ENCODE measurements at places on chromosomes 5 and 9.
A peak's percentile ranks its signal among the peaks of the same experiment; 100 is the strongest.

DNA sequence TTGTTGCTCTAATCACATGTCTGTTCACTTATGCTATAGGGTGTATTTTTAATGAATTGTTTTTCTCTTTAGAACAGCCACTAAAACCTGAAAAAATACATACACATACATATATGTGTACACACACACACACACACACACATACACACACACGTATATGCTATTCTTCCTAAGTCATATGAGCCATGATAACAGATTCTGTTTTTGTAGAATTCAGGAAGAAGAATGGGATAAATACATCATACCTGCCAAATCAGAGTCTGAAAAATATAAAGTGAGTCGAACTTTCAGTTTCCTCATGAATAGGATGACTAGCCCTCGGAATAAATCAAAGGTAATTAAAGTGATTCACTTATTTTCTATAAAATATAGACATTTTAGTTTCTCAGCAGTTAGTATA lies 231.4 kb downstream of the ARHGEF28 start:
- no peak for DNase-seq

- DNase-seq: no peak
These were observed 19.5 kb downstream of the RAPGEF1 start for GRCh38 chr9:131720330-131720729.

GRCh38 chr5:119708076-119708790 lies 78.9 kb downstream of the FAM170A start:
- no peak for DNase-seq

- peak; percentile 64 for DNase-seq
These were observed 11.1 kb downstream of the OLFM1 start for GRCh38 chr9:135098400-135099105.

- no peak for DNase-seq
These were observed 269.1 kb downstream of the KIF4B start for GRCh38 chr5:155282503-155283107.

DNA sequence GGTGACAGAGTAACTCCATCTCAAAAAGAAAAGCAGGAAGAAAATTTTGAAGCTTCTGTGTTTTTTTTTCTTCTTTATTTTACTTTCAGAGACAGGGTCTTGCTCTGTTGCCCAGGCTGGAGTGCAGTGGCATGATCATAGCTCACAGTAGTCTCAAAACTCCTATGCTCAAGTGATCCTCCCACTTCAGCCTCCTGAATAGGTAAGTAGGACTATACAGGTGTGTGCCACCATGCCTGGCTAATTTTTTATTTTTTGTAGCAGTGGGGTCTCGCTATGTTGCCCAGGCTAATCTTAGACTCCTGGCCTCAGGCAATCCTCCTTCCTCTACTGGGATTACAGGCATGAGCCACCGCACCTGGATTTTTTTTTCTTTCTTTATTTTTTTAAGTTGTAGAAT lies 10.1 kb upstream of the C5orf24 start:
- no peak for DNase-seq

- no peak for DNase-seq
These were observed 106.5 kb upstream of the SIMC1 start for GRCh38 chr5:176131771-176132170.

GRCh38 chr9:137358126-137358525 lies 56.1 kb upstream of the NRARP start:
- no peak for DNase-seq

- no peak for DNase-seq
These were observed 29.3 kb downstream of the ADAMTS16 start for GRCh38 chr5:5169466-5169865.

- DNase-seq: peak; percentile 82
These were observed 267.6 kb upstream of the DMRT1 start for GRCh38 chr9:573691-574410.

- no peak for DNase-seq
These were observed 117.4 kb downstream of the CCDC171 start for GRCh38 chr9:15670246-15670645.

DNA sequence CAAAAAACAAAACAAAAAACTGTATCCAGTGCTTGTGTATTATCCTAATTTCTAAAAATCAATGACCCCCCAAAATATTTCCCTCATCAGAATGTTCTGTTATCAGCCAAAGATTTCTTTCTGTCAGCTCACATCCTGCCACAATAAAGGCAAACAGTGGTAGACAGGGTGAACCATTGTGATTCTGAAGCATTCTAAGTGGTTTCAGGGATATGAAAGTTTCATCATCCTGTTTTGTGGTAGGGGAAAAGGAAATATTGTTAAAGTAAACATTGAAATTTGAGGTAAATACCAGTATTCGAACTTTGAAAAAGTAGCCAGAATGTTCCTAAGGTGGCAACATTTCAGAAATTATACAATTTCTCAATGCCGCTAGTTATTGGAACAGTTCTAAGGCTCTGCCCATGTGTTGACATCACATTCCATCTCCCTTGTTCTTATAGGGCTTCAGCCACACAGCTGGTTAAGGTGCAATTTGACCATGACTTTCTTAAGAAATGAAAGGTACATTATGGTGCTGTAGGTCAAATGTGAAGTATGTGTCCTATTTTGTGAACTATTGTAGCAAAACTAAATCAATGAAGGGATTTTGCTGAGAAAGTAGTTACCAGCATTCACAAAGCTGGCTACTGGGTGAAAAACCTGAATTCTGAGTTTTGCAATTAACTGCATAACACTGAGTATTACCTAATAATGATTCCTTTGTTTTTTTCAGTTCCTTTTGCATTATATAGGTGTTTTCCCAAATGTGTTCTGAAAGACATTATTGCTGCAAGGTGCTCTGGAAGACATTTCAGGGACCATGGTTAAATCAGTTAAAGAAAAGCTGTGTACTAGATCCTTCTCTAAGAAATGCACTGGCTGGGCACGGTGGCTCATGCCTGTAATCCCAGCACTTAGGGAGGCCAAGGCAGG lies 107.6 kb upstream of the RASGRF2 start:
- DNase-seq: no peak

- no peak for DNase-seq
These were observed 106.0 kb downstream of the PALM2AKAP2 start for GRCh38 chr9:109886041-109886440.

- DNase-seq: no peak
These were observed 38.3 kb upstream of the TRMT10B start for GRCh38 chr9:37715260-37715659.

DNA sequence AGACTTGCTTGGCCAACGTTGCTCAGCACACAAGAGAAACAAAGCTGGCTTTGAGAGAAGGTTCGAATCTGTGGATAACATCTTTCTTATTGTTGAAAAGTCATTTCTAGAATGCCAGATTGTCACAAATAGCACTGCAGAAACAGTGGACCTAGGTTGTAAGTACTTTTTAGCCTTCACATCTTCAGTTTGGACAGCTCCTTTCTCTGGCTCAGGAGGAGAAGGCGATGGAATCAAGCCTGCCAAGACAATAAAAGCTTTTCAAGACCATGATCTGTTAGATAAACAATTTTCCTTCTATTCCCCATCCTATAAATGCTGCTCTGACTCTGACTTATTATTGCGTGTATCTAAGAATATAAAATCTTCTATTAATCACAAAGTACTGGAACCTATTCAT lies 615.2 kb upstream of the SEMA6A start:
- no peak for DNase-seq

DNA sequence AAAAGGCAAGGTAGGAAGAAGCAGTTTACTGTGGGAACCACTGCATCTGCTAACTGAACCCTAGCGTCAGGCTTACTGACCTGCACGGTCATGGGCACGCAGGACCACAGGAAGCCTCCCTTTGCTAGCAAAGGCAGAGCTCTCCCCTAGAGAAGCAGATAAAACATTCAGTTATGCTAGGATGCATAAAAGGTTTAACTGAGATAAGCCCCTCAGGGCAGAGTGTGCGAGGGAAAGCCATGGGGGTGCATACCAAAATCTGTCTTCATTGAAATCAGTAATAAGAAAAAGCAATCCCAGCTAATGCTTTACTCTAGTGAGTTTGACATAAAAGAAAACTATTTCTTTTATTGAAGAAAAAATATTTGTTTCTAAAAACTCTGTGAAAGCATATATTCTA lies 2403.7 kb upstream of the C9orf72 start:
- DNase-seq: no peak

DNA sequence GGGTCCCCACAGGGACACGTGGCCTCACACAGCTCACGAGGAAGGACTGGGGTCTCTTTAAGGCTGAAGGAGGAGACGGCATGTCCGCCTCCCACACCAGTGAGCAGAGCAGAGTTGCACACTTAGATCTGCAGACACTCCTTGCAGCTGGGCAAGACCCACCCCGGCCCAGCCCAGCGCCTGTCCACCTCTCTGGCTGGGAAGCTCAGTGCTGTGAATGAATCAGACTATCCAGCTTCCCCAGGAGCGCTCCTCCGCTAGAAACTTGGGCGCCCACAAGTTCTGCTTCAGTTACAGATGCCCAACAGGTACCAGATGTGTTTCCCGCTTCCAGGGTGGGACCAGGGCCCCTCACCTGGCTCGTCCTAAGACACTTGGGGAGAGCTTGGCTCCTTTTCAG lies 78.9 kb downstream of the NSUN2 start:
- DNase-seq: no peak

DNA sequence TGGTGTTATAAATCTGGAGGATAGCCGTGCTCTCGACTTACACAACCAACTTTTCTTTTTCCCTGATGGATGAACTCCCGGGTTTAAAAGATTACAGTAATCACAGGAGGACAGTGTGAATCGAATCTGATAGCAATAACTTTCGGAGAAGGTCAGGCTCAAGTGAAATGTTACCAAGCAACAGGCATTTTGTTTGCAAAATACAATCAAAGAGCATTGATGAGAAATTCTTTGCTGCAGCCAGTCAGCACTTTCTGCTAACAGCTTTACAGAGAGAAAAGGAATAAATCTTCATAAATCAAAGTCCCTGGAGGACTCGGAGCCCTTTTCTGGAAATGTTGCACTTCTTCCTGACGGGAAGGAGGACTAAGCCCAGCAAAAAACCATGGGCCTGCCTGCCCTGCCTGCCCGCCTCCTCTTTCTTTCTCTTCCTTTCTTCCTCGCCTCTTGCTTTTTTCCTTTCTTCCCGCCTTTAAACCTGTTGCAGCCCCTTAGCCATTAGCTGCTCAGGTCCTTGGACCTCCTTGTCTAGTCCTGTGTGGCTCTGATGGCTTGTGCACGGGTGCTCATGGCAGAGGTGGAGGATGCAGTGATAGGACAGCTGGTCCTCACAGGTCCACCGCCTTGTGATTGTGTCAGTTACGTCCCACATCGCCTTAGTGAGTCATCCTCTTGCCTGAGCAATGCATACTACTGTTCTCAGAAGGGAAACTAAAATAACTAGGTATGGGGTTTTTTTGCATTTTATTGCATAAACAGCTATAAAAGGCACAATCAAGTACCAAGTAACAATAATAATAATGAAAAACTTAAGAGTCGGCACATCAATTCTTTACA lies 6.2 kb downstream of the DMRT3 start:
- no peak for DNase-seq

GRCh38 chr9:75001719-75002421 lies 26.2 kb downstream of the CARNMT1 start:
- DNase-seq: peak; percentile 36

GRCh38 chr5:98031926-98032325 lies 741.5 kb upstream of the RGMB start:
- DNase-seq: no peak

GRCh38 chr5:14944350-14944739 lies 72.8 kb upstream of the ANKH start:
- no peak for DNase-seq

- no peak for DNase-seq
These were observed 122.1 kb downstream of the SIL1 start for GRCh38 chr5:139076111-139076510.

DNA sequence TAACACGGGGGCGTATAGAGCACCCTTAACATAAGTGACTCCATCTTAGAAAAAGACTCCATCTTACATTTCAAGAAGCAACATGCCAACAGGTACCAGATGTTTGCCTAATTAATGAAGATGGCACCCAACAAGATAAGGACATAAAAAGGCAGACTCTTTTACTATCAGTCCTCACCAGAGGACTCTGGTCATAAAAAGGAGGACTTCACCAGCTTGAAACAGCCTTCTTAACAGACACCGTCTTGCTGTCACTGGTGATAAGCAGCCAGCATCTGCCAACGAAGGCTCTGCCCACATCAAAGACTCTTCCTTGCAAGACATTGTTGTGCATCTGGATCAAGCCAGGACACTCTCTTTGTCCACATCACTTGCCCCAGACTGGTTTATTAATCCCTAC lies 80.3 kb downstream of the S1PR3 start:
- no peak for DNase-seq

DNA sequence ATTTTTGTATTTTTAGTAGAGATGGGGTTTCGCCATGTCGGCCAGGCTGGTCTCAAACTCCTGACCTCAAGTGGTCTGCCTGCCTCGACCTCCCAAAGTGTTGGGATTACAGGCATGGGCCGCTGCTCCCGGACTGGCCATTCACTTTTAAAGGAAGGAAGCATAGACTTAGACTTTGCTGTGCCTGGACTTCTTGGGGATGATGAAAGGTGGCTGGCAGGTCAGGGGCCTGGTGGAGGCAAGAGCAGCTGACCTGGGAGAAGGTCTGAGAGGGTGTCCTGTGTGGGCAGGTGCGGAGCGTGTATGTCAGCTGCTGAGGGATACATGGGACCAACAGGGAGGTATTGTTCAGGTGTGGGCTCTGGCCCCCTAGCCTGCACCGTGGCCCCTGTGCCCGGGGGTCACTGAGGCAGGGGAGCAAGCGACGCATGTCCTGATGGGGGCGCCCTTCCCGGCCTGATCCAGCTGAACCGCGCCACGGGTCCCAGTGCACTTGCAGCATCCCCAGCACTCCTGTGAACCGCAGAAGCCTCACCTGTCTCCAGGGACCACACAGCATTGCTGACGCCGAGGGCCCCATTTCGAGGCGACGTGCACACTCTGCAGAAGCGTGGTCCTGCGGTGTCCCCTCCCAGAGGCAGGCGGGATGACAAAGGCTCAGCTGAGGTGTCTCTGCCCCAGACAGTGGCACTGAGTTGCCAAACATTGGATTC lies 23.1 kb downstream of the NDUFS6 start:
- DNase-seq: no peak

- DNase-seq: no peak
These were observed 543.7 kb upstream of the TLE4 start for GRCh38 chr9:79028101-79028500.

DNA sequence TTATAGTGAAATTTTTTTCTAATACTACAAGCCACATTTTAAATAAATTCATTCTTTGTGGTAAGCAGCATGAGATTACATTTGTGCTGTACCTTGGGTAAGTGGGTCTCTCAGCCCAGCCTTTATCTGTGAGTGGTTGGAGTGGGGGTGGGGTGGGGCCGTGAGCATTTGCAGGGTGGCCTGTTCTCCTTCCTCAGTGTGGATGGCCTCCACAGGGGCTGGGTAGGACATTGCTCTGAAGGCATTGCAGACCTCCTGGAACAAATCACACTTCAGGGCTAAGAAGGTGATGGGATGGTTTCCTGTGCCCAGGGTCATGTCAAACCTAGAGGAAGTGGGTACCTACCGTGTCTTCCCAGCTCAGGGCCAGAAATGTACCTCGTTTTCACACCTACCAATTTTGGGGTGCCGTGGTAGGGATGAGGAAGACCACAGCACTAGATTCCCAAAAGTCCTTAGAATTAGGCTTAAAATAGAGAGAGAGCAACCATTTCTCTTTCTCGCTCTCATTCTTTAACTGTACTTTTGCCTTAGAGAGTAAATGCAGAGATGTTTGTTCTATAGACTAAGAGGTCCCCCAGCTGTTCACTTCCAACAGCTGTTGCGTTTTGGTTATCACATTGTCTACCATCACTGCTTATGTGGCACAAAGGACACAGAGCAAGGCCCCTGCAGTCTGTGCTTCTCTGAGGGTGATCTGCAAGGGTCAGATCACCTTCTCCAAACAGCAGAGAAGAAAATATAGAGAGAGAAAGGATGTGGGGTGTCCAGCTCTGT lies 83.4 kb upstream of the CTSL start:
- DNase-seq: no peak
